ENCODE measurements at places on chromosomes 5 and 9. TPM values are rescaled to one million over a fixed set of nuclear protein-coding genes. Genes with fewer than 3 reads are reported as not detected.

The FOXI1 gene
- total RNA-seq, result not detected

The TMEFF1 gene
- total RNA-seq, result 1.9 TPM

The MEGF10 gene
- 0.05 TPM for total RNA-seq

The HSPB3 gene
- not detected for total RNA-seq

The TAF11L10 gene
- not detected for total RNA-seq
